ENCODE measurements at places on chromosomes 4 and X.

DNA sequence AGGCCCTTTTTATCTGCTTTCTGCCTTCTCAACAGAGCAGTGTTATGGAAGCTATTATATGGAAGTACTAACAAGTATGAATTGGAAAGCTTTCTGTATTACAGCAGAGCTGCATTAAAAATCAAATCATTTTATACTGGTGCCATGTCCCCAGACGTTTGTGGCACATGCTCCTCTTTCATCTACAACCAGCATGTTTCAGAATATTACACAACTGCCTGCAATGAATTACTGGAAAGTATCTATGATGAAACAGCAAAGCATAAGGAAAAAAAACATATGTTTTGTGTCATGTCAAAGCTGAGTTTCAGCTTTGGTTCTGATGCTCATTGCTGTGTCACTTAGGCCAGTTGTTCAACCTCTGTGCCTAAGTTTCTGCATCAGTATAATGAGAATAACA, 576.8 kb downstream of the GBA3 start:
- no peak for DNase-seq

GRCh38 chr4:139163806-139164206, 13.2 kb downstream of the ELF2 start:
- DNase-seq, result no peak

DNA sequence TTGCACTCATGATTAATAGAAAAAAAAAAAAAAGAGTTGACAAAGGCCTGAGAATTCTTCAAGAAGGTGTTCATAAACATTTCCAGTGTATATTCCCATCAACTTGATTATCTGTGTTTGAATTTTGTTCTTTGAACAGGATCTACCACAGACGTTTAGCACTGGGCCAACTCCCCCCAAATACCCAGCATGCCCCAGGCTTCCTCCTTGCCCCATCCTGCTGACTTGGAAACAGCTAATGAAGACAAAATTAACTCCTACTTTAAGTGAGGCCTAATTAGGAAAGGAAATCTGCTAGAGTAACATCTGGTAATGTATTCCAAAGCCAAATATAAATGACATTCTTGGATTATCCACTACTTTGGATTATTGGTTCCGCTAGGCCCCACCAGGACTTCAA, 52.5 kb downstream of the PPARGC1A start:
- DNase-seq, result no peak

DNA sequence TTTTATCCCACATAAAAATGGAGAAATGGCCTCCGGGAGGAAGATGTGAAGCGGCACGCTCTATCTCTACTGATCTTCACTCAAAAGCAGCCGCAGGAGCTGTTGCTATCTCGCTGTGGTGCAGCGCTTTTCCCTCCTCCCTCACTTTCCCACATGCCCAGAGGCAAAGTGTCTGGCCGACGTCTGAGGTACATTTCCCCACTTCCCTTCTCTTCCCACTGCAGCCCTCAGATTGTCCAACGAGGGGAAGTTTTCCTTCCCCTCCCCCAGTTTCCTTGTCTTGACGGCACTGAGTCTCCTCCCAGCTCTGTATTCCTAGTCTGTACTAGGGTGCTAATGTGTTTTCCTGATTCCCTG, 660 bp upstream of the COL25A1 start:
- DNase-seq, result no peak

DNA sequence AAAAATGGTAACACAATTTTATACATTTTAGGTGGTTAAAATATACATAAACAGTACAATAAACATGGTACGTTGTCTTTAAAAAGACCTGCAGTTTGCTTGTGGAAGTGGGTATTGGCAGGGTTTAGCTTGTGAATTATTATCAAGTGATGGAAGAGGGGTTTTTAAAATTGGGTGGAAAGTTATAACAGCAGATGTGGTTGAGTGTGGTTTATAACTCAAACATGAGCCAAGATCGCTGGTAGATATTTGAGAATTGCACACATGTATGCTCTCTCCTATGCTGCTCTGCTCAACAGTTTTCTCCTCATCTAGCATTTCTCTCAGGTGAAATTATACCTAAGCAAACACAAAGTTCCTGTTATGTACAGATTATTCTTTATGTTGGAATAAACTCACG, 14.0 kb downstream of the EPGN start:
- no peak for DNase-seq

GRCh38 chr4:110733901-110734300, 111.0 kb upstream of the PITX2 start:
- no peak for DNase-seq

DNA sequence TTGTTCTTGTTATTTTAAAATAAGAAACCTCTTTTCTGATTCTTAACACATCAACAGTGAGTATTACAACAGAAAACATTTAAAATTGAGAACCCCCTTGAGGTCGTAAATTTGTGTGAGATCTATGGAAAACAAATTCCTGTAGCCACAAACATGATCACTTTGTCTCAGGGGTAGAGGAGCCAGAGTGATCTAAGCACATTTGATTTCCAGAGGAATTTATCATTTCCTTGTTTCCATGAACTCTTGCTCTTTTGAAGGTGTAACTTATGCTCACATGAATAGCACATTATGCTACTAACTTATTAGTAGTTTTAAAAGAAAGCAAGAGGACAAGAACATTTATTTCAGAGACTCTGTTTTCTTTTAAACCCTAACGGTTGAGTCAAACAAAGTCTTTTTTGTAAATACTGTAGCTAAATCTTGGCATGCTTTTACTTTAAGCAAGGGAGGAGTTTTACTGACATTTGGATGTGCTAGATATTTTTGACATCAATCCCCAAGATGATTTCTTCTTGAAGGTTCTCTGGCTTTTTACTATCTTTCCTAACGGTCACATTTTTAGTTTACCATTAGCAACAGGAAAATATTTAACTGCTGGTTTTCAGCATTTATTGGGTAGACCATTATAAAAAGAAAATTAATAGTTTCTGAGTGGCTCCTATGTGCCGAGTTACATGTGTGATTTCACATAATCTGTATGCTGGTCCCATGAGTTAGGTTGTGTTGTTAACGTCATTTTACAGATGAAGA, 27.9 kb upstream of the ZCCHC12 start:
- DNase-seq, result no peak

- DNase-seq, result no peak
Measured at GRCh38 chrX:77768787-77769186, 17.2 kb downstream of the ATRX start.
